Right ventricle myocardium inferior (tissue), 1 donor: ENCODE measurements at places on chromosomes 13 and 19.
A peak's percentile ranks its signal among the peaks of the same experiment; 100 is the strongest.

- no peak for DNase-seq
Observed at GRCh38 chr19:362154-362553, 17.6 kb upstream of the MIER2 start.

- peak; percentile 89 for DNase-seq
Observed at GRCh38 chr19:51124729-51125128, at the start of gene SIGLEC9. Gene SIGLEC9 (plus strand): TSS chr19:51124906. CDS start chr19:51124975, 69 bp downstream.

- no peak for DNase-seq
Observed at GRCh38 chr19:5293612-5294378, 46.8 kb downstream of the PTPRS start.

- DNase-seq: peak; percentile 53
Observed at GRCh38 chr19:18348171-18348570, 7.8 kb downstream of the PGPEP1 start.

DNA sequence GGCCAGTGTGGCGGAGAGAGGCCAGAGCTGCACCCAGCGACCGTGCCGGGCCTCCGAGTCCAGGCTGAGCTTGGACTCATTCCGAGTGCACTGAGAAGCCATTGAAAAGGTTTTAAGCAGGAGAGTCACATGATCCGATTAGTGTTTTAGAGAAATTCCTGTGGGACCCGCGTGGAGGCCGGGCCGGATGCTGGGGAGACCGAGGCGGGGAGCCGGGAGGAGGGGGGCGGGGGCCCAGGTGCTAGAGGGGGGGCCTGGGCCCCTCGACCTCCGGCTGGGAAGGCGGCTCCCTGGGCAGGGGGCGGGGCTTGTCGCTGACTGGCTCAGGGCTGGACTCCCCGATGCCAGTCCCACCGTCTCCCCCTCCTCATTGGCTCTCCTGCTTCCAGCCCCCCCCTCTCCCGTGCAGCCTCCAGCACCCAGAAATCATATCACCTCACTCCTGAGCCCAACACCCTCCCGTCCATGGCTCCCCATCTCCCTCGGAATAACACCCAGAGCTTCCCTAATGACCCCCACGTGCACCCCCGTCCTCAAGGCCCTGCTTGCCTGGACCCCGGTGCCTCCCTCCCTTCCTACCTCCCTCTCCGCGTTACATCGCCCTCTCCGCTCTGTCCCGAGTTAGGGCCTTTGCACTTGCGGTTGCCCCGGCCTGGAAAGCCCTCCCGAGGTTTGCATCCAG, 5.2 kb upstream of the ZNF579 start:
- DNase-seq: peak; percentile 85
